Activated CD4-positive, alpha-beta memory T cell treated with anti-CD3 and anti-CD28 coated beads, Interleukin-2, amount 10 ng/mL, durations not matched to agents 7 days and 5 days (primary cell): ENCODE measurements at places on chromosomes 7 and 10. TPM values are rescaled to one million over a fixed set of nuclear protein-coding genes. Genes with fewer than 3 reads are reported as not detected.

DNA sequence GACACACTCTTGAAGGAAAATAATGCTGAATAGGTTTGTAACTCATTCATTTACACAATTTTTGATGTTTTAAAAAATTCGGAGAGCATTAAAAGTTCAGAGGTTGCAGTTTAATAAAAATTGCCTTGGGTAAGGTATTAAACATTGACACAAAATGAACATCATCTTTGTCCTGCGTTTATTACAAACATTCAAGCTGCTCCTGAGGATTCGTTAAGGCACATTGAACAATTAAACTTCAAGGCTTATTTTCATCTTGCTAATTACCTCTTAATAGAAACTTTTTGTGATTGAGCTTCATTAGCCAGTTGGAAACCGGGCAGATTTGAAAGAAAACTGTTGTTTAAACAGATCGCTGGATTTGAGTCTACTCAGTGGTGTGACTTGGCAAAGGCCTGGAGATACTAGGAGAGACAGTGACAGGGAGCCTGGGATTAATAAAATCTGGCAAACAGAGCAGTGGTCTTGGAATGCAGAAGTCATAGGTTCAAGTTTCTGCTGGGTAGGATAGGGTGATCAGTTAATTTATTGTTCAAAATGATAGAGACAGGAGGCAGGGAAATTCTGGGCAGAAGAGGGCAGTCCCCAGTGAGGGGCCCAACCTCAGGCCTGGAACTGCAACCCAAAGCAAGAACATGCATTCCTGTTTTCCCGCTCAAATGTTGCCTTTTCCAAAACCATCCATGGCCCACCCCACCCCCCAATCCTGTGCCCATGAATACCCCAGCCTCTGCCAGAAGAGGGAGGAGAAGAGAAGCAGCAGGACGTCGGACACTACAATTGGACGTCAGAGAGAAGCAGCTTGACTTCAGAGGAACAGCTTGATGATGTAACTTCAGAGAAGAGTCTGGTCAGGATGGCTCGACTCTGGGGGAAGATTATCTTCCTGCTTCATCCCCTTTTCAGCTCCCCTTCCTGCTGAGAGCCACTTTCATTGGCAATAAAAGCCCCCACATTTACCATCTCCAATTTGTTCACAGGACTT is 43.5 kb upstream of the SLC35G1 start:
- H3K4me1 ChIP-seq, result no peaks in the 10 kb centered on the region
- H3K36me3 ChIP-seq, result no peaks in the 10 kb centered on the region
- H3K4me3 ChIP-seq, result no peak overlapping the region
- no peak overlapping the region for H3K27ac ChIP-seq
- H3K27me3 ChIP-seq, result no peaks in the 10 kb centered on the region
- no peak for DNase-seq

DNA sequence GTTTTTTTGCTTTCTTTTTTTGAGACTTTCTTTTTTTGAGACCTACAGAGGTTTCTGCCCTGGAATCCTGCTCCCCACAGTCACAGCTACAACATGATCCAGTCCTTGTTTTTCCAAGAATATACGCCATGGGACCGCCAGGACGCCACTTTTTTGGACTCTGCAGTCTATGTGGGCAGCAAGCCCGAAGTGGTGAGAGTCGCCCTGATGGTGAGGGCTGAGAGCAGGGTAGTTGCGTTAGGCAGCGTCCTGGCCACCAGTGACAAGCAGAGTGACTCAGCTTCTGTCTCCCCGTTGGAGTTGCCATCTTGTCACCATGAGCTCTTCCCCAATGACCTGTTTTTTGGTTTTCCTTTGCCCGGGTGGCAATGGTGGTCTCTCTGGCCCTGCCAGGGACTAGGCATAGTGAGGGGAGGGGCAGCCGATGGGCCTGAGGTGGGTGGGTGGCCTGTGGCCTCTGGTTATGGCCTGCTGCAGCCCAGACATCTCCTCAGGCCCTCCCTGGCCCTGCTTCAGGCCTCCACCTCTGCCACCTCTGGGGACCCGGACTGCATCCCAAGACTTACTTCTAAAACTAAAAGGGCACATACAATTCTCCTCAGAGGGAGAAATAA is 88.0 kb upstream of the MALRD1 start:
- H3K27ac ChIP-seq, result no peak overlapping the region
- no peaks in the 10 kb centered on the region for H3K27me3 ChIP-seq
- DNase-seq, result no peak
- H3K4me3 ChIP-seq, result no peak overlapping the region
- H3K4me1 ChIP-seq, result no peaks in the 10 kb centered on the region
- no peaks in the 10 kb centered on the region for H3K36me3 ChIP-seq

GRCh38 chr10:11386044-11386443 is 225.4 kb downstream of the USP6NL start:
- no peak for DNase-seq
- no peak overlapping the region for H3K27ac ChIP-seq
- no peaks in the 10 kb centered on the region for H3K4me1 ChIP-seq
- no peaks in the 10 kb centered on the region for H3K36me3 ChIP-seq

The COL17A1 gene
- total RNA-seq, result not detected

The HOXA1 gene
- total RNA-seq, result 0.86 TPM

The ZNF25 gene
- 7.0 TPM for total RNA-seq
